ENCODE measurements at places on chromosomes 7 and 10.
A peak's percentile ranks its signal among the peaks of the same experiment; 100 is the strongest.

- no peak for DNase-seq
These were observed 187.7 kb downstream of the HECW1 start for GRCh38 chr7:43300121-43300520.

- DNase-seq = no peak
These were observed 441.8 kb upstream of the AKR1E2 start for GRCh38 chr10:4384245-4384644.

DNA sequence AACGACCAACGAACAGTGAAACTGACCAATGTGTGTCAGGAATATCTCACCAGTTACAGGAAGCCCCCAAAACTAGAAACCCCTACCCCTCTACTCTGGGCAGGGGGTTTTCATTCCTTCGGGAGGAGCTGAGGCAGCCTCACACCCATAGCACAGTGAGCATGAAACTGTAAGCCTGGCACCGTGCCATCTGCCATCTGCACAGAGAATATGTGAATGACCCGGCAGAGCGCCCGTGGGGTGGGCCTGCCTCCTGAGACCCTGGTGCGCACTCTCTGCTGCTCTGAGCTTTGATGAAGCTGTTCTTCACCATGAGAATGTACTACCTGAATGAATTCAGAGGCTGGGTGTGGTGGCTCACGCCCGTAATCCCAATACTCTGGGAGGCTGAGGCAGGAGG, 27.1 kb downstream of the DAGLB start:
- DNase-seq = no peak

DNA sequence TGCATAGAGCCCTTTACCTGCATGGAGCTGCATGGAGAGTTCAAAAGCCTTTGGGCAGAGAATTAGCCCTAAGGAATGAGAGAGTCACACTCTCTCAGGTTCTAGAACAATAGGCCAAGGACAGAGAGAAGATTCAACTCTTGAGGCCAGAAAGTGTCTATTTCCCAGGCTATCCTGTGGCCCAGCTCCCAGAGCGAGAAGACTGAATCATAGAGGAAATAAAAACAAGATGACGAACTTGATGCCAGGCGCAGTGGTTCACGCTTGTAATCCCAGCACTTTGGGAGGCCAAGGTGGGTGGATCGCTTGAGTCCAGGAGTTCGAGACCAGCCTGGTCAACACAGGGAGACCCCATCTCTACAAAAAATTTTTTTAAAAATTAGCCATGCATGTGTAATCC, 18.3 kb upstream of the PODXL start:
- peak; percentile 59 for DNase-seq

GRCh38 chr10:86815035-86815617, 58.7 kb downstream of the BMPR1A start:
- no peak for DNase-seq

- DNase-seq = peak; percentile 63
These were observed 737 bp downstream of the ZMIZ1 start for GRCh38 chr10:79069325-79070080.

DNA sequence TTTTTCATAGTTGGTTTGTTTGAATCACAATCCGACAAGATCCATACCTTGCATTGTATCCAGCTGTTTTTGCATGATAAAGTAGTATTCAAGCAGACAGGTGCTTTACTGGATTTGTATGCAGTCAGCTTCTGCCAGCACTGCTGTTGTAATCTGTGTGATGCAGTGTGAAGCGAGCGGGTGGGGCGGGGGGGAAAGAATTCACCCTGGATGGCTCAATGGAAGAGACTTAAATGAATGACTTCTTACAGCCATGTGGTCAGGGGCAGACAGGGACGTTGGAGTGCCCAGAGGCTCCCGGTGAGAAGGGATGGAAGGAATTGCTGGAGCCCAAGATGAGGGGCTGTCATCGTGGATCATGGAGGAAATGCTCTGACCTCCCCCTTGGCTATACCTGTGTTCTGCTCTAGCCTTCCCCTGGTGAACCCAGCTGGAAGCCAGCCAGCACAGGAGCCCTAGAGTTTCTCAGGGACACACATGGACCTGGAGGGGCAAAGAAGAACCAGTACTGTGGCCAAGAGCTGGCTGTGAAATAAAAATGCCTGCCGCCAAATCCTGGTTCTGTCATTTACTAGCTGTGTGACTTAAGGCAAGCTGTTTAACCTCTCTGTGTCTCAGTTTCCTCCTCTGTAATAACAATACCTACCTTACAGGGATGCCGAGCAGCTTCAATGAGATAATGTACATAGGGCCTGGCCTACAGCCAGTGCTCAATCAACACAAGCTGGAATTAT, 14.1 kb downstream of the NFE2L3 start:
- no peak for DNase-seq

DNA sequence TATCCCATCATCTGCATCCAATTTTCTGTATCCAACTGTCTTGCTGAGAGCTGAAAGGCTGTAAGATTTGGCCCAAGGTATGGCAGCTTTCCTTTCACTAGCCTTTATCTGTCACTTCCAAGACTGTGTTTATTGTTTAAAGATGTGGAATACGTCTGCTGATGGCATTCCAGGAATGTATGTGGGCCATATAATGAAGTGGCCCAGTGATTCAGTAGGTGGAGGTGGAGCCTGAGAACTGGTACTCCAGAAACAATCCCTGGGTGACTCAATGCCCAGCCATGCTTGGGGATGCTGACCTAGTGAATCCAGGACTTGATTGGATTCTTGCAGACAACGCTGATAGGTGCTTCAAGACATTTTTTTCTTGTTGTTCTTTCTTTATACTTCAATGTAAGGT, 13.5 kb downstream of the NEUROD6 start:
- DNase-seq = peak; percentile 79

GRCh38 chr7:47080816-47081215, 501.1 kb downstream of the TNS3 start:
- peak; percentile 20 for DNase-seq

GRCh38 chr7:123242467-123243092, 42.8 kb upstream of the SLC13A1 start:
- DNase-seq = no peak

DNA sequence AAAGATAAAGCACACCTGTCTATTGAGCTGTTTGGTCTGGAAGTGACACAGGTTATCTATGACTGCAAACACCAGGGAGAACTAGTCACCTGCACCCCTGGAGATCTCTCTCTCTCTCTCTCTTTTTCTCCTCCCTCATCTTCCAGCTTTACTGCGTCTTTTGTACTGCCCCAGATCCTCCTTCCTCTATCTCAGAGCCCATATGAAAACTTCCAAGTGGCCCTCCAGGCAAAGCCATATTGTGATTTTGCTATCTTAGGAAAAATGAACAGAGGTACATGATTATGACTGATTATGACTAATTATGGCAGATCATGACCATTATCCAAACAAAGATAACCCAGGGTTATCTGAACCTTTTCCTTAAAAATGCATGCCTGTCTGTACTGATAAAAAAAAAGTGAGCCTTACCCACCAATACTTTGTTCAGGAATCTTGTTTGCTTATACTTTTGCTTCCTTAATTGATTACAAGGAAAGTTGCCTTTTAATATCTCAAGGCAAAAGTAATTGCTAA, 12.6 kb upstream of the EPHB6 start:
- no peak for DNase-seq

GRCh38 chr7:22357311-22358175, 589 bp upstream of the RAPGEF5 start:
- no peak for DNase-seq

DNA sequence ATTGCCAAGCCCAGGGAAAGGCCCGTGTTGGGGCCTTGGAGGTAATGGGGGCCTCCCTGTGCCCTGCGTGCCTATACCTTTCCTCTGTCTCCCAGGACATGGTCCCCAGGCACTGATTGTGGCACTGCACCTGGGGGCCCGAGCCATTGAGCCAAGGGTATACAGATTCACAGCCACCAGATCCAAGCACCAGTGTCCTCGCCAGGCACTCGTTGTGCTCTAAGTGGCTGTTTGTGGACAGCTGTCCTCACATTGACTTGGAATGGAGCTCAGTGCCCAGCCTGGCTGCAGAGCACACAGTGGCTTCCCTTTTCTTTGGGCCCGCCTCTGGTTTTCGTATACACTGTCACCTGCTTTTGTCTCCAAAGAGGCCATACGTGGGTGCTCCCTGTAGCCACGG, 72.0 kb upstream of the BTBD16 start:
- no peak for DNase-seq

DNA sequence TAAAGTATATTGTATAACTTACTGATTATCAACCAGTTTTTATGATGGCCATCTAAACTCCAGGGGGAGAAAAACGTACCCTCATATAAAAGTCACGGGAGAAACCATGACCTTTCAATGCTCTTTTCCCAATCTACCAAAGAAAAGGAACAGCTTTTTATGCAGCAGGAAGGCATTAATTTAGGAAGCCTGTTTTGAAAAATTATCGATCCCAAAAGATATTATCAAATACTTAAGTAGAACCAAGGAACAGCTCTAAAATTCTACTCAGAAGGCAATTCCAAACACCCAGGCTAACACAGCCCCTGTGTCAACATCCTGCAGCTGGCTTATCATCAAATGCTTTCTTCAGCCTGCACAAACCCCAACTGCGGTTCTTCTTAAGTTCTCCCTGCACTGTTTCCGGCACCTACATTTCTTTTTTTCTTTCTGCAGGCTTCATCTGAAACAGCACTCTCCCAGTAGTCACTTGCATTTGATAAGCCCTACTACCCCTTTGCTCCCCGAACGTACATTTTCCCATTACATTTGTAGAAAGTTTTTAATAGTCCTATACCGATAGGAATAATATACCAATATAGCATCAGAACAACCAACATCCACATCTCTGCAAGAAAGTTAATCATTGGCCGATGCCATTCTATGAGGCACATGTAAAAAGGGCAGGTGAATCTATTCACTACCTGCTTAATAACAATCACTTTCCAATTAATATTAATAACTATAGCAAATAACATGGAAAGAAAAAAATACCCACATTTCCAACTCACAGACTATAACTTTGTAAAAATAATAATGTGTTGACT, 47.9 kb downstream of the PIP4K2A start:
- no peak for DNase-seq

DNA sequence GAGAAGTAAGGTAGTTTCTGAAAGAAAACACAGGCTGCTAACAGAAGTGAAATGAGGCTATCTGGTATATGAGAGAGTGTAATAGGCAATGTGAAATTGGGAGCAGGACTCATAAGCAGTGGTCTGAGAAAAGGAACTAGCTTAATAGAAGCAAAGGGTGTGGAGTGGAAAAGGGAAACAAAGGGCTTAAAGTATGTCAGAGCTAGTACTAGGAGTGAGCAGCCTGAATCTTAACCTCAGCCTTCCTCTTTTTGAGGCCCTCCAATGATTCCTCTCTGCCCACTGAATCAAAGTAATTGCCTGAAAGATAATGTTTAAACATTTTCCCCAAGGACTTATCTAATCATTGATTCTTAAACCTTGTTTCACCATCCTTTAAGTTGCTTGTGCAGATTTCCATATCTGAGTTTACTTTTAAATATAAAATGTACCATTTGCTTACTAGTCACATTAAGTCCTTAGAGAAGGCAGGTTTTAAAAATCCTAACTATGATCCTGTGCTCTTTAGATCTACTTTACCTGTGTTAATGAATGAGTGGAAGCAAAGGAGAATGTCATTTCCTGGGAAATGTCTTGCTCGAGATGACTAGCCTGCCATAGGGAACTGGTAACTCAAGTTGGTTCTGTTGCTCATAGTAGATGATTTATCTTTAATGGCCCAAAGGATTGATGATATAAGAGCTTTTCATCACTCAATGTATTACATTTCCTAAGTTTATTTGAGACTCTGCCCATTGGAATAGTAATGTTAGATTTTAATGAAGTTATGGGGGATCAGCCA, 155.0 kb downstream of the SKAP2 start:
- no peak for DNase-seq

- DNase-seq = peak; percentile 32
These were observed 69.0 kb downstream of the SEPTIN7 start for GRCh38 chr7:35869810-35870209.

DNA sequence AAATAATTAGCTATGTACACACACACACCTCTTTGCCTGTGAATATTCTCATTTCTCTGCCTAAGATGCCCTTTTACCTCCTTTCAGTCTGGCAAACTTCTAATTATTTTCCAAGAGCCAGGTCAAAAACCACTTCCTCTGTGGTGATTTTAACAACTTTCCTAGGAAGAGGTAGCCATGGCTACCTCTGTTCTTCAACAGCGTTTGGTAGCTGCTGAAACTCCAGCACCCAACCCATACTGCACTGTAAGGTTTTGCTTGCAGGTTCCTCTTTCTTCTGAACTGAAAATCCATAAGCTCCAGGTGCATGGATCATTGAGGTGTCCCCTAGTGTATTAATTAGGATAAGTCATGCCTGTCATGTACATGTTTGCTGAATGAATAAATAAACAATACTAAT, 25.6 kb downstream of the NRCAM start:
- DNase-seq = no peak

DNA sequence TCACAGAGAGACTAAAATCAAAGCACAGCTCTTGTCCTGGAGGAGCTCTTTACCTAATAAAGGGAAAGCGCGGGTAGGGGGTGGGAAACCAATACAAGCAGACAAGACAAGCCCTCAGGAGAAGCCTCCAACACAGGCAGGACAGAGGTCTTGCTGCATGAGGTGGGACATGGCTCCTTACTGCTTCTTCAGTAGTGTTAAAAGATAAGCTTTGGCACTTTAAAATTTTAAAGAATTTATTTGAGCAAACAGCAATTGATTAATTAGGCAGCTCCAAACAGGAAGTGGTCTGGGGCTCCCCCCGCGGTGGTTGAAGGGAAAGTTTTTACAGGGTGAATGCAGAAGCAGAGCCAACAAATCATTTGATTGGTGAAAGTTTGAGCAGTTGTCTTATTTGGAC, 50.3 kb upstream of the MACC1 start:
- DNase-seq = no peak

DNA sequence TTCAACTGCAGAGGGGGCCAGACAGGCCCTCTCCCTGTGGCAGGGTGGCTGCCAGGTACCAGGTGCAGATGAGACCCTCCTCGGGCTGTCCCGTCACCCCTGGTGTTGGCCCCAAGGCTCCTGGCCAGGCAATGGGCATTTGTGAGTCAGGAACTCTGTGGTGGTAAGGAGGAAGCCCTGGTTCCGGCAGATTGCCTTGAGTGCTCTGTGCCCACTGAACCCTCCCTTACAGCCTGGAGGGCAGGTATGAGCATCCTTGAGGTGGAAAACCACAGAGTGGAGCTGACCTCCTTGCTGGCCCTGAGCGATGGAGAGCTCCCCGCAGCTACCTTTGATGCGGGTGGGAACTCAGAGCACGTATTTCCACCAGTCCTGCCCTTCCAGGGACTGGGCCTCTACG, 2.0 kb downstream of the PAOX start:
- no peak for DNase-seq

DNA sequence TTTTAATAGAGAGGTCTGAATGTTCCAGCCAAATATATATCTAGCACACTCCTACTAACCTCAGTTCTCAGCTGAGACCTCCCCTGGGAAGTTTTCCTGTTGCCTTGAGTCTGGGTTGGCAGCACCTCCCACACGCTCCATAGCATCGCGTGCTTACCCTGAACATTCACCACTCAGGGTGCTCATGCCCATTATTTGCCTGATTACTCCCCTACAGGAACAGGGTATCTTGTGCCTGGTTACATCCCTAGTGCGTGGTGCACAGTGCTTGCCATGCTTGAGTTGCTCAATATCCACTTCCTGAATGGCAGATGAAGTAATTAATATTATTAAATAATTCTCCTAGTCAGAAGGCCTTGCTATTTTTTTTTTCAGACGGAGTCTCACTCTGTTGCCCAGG, 269.9 kb upstream of the IMMP2L start:
- DNase-seq = no peak

GRCh38 chr10:89304446-89304845, 2.6 kb downstream of the IFIT2 start:
- no peak for DNase-seq

- no peak for DNase-seq
These were observed 133.8 kb upstream of the PFKP start for GRCh38 chr10:2933519-2933918.
